CD4-positive, CD25-positive, alpha-beta regulatory T cell (primary cell): ENCODE measurements at places on chromosomes 4 and X.

DNA sequence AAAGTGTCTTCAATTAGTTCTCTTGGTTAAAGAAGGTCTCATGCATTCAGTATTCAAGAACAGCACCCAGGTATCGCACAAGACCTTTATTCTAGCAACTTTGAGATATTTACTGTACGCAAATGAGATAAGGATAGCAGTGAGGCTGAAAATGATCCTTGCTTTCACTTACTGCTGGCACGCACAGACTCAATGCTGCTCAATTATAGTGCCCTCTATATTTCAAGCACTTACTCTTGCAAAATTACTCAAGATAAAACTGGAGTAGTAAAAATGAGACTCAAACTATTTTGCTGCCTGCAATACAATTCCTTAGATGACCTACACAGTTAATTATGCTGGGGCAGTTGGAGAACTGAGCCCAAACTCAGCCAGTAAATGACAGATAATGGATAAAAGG lies 60.9 kb downstream of the ADGRA3 start:
- no peak for DNase-seq

GRCh38 chrX:107619885-107620322 lies 8.4 kb upstream of the PRPS1 start:
- no peak for DNase-seq

- DNase-seq, result no peak
These were observed 103.2 kb downstream of the ANXA3 start for GRCh38 chr4:78654807-78655206.

- DNase-seq, result no peak
These were observed 69.8 kb downstream of the MTNR1A start for GRCh38 chr4:186485561-186486062.

- no peak for DNase-seq
These were observed 40.2 kb upstream of the CRMP1 start for GRCh38 chr4:5933116-5933515.

GRCh38 chr4:141501931-141502330 lies 134.5 kb upstream of the IL15 start:
- DNase-seq, result no peak

- DNase-seq, result no peak
These were observed 72.9 kb upstream of the TNIP3 start for GRCh38 chr4:121237069-121237399.

GRCh38 chr4:3107271-3107670 lies 32.8 kb downstream of the HTT start:
- DNase-seq, result no peak

- no peak for DNase-seq
These were observed 181.0 kb upstream of the TLL1 start for GRCh38 chr4:165692082-165692481.

DNA sequence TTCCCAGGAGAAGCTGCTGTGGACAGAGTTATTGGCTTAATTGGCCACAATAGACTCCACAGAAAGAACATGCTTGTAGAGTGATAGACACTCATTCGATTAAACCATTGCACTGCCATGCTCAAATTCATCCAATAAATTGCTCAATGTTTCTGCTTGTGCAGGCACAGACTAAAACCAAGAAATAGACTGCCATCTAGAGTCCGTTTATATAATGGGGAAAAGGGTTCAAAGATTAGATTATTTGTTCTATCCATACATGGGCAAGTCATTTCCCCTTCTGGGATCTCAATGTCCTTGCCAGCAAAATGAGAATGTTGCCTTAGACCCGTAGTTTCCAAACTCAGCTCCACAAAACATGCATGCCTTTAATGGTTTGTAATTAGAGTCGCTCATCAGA lies 8.7 kb downstream of the SMIM10 start:
- no peak for DNase-seq

DNA sequence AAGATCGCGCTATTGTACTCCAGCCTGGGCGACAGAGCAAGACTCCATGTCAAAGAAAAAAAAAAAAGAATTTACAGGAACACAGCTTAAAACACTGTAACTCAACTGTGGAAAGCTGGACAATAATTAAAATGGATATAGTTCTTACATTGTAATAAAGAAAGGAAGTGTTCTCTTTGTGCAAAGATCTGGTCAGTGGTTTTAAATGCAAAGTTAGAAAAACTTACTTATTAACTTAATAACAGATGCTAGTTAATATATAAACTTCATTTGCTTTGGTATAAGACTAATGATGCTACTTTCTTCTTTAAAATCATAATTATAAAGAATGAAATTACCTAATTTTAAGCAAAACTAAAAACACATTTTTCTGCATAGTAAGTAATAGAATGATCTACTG lies 2024.1 kb upstream of the TENM3 start:
- DNase-seq, result no peak

GRCh38 chr4:121096191-121096590 lies 23.9 kb upstream of the NDNF start:
- DNase-seq, result no peak

- no peak for DNase-seq
These were observed 89.0 kb upstream of the NHS start for GRCh38 chrX:17285983-17286382.

GRCh38 chr4:6996481-6996880 lies 46.7 kb upstream of the TADA2B start:
- DNase-seq, result no peak

DNA sequence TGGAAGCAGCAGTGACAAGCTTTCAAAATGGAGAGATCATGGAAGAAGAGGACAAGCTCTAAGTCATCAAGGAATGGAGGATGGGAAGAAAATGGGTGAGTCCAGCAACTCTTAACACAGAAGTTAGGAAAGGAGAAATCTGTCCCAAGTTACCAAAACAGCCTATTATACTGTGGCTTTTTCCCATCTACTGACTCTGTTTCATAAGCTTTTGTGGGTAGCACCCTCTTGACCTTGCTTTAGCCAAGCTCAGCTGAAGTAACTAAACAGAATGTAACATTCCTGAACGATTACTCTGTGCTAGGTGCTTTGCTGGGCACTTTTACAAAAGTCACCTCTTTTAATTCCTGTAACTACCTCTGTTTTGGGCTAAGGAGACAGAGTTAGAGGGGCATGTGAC lies 54.9 kb downstream of the MAP7D2 start:
- no peak for DNase-seq

GRCh38 chr4:176302283-176303275 lies 17.2 kb upstream of the SPCS3 start:
- DNase-seq, result no peak

- peak; percentile 13 for DNase-seq
These were observed 35.2 kb downstream of the SLC10A7 start for GRCh38 chr4:146486565-146486964.

DNA sequence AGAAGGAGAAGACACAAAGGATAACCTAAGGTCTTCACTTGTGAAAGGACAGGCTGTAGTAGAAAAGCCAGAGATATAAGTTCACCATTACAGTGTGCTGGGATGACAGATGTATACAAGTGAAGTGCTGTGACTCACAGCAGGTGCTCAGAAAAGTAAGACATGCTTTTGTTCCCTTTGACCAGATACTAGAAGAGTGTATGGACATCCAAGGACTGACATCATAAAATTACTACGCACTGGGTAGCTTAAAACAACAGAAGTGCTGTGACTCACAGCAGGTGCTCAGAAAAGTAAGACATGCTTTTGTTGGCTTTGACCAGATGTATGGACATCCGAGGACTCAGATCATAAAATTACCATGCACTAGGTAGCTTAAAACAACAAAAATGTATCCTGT lies 61.6 kb upstream of the BTC start:
- DNase-seq, result no peak

- DNase-seq, result no peak
These were observed 31.6 kb upstream of the NAP1L5 start for GRCh38 chr4:88729146-88729760.

- peak; percentile 44 for DNase-seq
These were observed 43.5 kb downstream of the NUDT9 start for GRCh38 chr4:87465739-87466366.

GRCh38 chrX:112798736-112799135 lies 41.9 kb downstream of the AMOT start:
- no peak for DNase-seq

- DNase-seq, result no peak
These were observed 46.6 kb downstream of the TENM3 start for GRCh38 chr4:182289809-182290208.

DNA sequence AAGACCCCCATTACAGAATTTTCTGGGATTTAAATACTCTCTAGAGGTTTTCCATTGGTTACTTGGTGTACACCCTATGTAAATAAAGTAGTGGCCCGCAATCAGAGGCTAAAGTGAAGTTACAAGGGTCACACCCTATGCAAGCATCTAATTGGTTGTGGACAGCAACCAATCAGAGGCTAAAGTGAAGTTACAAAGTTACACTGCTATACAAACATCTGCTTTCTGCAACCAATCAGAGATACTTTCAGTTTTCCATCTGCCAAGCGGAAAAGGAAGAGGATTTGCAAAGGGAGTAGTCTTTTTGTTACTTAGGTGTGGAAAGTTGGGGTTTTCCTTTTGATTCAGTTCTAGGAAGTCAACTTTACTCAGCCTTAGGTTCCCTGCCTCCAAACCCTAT lies 2.0 kb upstream of the ATRX start:
- peak; percentile 62 for DNase-seq

GRCh38 chrX:153714256-153714655 lies 9.9 kb downstream of the BCAP31 start:
- no peak for DNase-seq

DNA sequence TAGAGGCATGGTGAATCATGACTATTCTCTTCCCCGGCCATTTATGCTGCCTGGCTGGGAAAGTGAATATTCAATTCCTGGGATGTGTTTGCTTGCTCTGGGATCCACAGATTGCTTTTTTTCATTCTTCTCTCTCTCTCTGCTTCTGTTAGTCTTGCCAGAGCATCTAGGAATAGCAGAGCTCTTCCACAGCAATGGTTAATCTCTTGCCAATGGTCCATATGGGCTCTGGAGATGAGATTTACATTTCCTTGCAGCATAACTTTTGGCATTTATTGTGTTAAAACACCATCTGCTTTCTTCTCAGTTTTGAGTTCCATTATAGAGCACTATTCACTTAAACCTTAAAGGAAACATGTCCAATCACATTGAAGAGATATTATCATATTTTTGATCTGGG lies 59.2 kb upstream of the GUCY1A1 start:
- DNase-seq, result no peak

GRCh38 chr4:6746721-6747293 lies 30.8 kb downstream of the BLOC1S4 start:
- no peak for DNase-seq

- DNase-seq, result no peak
These were observed 53.5 kb downstream of the TMEM164 start for GRCh38 chrX:110056419-110056818.

DNA sequence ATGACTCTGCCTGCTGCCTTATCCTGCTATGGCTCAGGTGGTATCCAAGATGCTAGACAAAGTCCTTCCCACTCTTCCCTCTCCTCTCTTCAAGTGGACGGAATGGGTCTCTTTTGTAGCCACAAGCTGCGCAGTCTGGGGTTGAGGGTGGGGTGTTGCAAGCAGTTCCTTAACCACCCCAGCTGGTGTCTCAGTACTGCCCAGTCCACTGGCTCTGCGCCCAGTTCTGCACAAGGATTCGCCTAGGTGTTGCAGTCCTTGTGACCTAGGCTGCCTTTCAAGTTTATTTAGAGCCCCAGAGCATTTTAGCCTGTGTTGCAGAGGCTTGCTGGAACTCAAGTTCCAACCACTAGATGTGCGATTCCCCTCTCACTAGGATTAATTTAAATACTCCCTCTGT lies 120.7 kb downstream of the NEXMIF start:
- DNase-seq, result no peak

GRCh38 chr4:85420831-85421230 lies 54.1 kb upstream of the ARHGAP24 start:
- no peak for DNase-seq

DNA sequence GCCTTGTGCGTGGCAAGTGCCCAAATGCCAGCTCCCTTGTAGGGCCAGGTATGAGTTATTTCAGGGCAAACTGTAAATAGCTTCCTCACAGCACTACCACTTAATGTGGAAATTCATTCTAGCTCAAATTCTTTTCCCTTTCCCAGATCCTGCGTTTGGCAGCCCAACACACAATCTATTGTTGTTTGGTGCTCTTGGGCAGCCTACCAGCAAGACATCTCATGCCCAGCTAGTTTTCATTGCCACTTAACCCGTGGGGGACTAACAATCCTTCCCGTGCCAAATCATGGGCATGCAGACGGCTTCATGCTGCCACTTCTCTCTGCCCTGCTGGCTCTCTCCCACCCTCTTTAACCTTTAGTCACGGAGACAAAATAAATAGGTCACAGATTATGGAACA lies 454.2 kb downstream of the GRIA2 start:
- DNase-seq, result no peak

DNA sequence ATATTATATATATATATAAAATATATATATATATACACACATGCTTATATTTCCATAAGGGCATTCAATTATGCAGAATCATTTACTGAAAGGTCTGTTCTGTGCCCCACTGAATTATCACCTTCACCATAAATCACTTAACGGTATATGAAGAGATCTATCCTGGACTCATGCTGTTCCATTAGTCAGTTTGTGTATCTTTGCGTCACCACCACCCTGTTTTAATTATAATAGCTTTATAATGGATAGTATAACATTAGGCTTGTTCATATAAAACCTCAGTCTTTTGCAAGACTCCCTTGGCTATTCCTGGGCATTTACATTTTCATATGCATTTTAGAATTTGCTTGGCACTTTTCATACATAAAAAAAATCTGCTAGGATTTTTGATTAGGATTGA lies 19.1 kb downstream of the WDR17 start:
- DNase-seq, result no peak

DNA sequence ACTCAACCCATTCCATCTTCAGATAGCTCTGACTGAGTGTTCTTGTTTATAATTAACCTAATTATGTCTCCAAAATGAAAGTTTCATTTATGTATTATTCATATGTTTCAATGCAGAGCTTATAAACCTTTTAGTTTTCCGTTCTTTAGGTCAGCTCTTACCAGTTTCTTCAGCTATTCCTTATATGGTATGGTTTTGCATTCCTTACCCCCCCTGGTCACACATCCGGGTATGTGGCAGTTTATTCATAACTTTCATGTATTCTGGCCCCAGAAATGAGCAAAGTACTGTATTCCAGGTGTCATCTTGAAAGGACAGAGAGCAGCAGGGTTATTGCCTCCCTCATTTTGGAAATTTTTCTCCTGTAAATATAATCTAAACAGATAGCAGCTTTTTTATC lies 16.8 kb upstream of the IGSF1 start:
- DNase-seq, result no peak

GRCh38 chrX:41148553-41148952 lies 63.3 kb downstream of the USP9X start:
- DNase-seq, result no peak
